T47D (cell line): ENCODE measurements at places on chromosomes 12 and 14.

DNA sequence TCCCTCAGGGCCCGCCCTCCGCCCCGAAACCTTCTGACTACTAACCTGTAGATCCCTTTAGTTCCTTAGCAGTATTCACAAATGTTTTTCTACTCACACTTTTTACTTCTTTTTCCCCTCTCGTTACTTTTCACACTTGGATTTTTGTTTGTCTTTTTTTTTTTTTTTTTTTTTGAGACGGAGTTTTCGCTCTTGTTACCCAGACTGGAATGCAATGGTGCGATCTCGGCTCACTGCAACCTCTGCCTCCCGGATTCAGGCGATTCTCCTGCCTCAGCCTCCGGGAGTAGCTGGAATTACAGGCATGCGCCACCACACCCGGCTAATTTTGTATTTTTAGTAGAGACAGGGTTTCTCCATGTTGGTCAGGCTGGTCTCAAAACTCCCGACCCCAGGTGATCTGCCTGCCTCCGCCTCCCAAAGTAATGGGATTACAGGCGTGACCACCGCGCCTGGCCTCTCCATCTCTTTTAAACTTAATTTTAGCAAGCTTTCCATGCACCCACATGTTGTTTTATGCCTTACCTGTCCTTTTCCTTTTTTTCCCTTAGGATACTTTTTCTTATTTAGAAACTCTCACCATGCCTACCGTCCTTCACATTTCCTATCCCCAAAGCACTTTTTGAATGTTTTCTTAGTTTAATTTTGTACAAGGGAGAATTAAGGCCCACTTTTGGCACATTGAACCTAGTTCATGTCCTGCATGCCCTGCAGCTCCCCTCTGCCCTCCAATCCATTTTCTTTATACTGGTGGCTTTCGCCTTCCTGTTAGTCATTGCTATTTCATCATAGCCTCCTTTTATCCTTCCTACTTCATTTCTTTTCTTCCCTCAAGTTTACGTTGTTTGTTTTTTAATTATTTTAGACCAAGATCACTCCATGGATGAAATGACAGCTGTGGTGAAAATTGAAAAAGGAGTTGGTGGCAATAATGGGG is 1.1 kb downstream of the SP1 start:
- no peak for DNase-seq

DNA sequence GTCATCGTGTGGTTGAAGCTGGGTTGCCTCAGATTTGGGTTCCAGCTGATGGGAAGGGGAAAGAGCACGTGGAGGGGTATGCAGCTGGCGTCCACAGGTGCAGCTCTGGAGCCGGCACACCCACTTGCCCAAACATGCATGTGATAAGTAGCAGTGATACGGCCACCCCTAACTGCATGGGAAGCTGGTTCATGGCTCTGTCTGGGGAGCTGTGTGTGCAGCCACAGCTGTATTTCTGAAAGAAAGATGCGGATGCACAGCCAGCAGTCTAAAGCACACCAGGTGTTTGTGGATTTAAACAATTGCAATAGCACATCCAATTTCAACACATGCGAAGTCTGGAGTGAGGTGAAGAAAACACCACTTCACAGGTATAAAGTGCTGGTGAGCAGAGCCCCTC is 181.4 kb downstream of the EFCAB11 start:
- no peak for DNase-seq

GRCh38 chr12:52508211-52508610 is 12.0 kb downstream of the KRT5 start:
- DNase-seq: no peak

GRCh38 chr14:38623661-38624060 is 367.8 kb upstream of the CLEC14A start:
- DNase-seq: no peak

DNA sequence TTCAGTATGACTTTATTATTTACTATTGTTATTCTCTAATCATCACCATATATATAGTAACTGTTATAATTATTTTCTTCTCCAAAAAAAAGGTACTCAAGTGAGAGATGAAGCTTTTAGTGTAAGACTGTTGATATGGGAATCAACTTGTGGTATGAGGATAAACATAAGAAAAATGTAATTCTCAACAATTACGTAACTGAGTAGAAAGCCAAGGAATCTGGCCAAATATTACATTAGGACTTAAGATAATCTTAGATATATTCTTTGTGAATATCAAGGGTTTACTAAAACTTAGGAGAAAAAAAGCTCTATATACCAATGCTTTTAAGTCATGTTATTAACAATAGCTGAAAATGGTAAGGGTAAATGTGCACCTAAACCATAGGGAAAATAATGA is 13.3 kb downstream of the SENP1 start:
- no peak for DNase-seq

- DNase-seq: no peak
Observed at GRCh38 chr14:102140027-102140749, 491 bp downstream of the WDR20 start.

- no peak for DNase-seq
Observed at GRCh38 chr12:106193394-106194215, 54.2 kb downstream of the CKAP4 start.

GRCh38 chr14:101873076-101873825 is 91.1 kb upstream of the DYNC1H1 start:
- DNase-seq: no peak

- DNase-seq: peak; percentile 82
Observed at GRCh38 chr14:99579903-99580571, 24.0 kb downstream of the CCDC85C start.

DNA sequence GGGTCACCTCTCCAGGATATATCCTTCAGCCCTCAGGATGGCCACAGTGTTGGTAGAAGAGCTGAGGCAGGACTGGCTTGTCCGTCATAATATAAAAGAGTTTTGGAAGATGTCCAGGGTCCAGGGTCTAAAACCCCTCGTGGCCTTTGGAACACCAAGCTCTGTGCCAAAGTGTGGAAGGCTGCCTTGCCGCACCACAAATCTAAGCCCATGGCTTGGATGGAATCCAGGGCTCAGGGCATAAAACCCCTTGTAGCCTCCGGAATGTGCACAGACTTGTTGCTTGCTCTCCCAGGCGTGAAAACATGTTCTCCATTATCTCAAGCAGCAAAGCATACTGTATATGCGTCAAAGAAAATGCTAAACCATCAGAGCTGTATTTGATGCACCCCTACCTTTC is 46.7 kb downstream of the TNFAIP2 start:
- no peak for DNase-seq

- DNase-seq: no peak
Observed at GRCh38 chr12:91980389-91980821, 165.2 kb downstream of the BTG1 start.

GRCh38 chr12:124326104-124326503 is 31.2 kb downstream of the RFLNA start:
- DNase-seq: no peak

GRCh38 chr12:110846615-110847566 is at the start of gene CCDC63:
Gene CCDC63, plus strand, starts transcription at chr12:110846987. Its CDS starts 5,968 bp downstream, at chr12:110852955.
- DNase-seq: no peak

- no peak for DNase-seq
Observed at GRCh38 chr12:41979574-41979973, 165.1 kb downstream of the GXYLT1 start.

DNA sequence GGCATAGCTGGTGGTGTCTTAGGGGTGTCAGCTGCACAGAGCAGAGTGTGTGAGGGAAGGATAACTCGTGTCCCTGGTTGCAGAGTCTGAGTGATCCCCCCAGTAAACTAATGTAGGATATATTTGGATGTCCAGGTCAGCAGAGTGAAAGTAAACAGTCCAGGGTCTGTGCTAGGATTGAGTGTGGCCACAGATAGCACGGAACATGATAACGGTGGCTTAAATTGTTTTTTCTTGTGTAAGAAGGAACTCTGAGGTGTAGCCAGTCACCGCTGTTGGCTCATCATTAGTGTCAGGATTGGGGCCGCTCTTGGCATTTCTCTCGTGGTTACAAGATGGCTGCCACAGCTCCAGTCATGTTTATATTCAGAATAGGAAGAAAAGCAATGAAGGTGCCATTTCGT is 97.3 kb downstream of the DERA start:
- no peak for DNase-seq

- DNase-seq: no peak
Observed at GRCh38 chr12:54431911-54432814, 13.1 kb upstream of the ITGA5 start.

DNA sequence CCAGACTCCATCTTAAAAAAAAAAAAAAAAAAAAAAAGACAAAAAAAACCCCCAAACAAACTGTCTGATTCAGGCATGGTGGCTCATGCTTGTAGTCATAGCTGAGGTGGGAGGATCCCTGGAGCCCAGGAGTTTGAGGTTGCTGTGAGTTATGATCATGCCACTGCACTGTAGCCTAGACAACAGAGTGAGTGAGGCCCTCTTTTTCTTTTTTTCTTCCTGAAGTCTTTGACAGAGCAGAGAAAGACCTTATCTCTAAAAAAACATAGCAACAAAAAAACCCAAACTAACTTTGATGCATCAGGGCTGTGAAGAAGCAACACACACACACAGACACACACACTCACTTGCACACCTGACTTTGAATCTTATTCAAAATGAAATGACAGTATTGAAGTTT is 7.7 kb upstream of the AMN1 start:
- no peak for DNase-seq

GRCh38 chr12:64665514-64665913 is 55.2 kb downstream of the RASSF3 start:
- DNase-seq: peak; percentile 63

DNA sequence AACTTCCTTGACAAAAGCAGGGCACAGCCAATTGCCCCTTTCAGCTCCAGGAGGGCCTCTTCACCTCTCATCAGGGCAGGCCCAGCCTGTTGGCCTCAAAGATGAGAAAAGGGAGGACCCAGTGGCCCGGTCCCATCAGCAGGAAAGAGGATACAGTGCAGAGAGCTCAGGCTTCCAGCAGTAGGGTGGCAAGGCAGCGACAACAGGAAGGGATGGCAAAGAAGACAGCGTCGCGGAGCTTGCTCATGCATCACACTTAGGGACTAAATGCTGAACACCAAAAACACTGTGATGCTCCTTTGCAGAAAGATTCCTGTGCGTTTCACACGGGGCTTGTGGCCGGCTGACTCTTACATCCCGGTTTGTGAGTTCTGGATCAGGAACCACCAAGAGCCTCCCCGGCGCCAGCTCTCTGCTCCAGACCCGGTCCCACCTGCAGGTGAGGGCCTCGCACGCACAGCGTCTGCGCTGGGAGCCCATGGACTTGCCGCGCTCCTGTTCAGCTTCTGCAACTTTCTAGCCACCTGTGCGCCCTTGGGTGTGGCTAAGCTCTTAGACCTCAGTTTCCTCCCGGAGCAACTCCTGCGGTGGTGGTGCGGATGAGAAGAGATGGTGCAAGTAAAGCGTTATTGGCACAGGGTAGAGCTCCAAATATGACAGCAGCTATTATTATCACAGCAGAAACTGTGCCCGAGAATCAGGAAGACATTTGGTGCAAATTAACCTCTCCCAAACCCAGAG is 15.3 kb upstream of the BCL7A start:
- no peak for DNase-seq

GRCh38 chr12:21301-22189 is 45.0 kb upstream of the IQSEC3 start:
- DNase-seq: no peak

- no peak for DNase-seq
Observed at GRCh38 chr14:91032248-91032647, 28.2 kb downstream of the RPS6KA5 start.

GRCh38 chr12:3453990-3454680 is 36.9 kb upstream of the PRMT8 start:
- DNase-seq: no peak

DNA sequence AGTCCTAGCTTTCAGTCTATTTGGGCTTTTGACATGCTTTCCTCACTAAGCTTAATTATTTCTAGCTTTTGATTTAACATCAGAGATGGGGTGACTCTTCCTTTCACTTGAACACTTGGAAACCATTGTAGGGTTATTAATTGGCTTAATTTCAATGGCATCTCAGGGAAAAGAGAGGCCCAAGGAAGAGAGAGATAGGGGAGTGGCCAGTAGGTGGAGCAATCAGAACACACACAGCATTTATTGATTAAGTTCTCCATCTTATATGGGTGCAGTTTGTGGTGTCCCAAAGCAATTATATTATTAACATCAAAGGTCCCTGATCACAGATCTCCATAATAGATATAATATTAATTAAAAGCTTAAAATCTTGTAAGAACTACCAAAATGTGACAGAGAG is 1466.1 kb upstream of the SEL1L start:
- peak; percentile 37 for DNase-seq
